Foreskin keratinocyte (primary cell): ENCODE measurements at places on chromosomes 5 and 9. TPM values are rescaled to one million over a fixed set of nuclear protein-coding genes. Genes with fewer than 3 reads are reported as not detected.

The ADAMTS6 gene
- 19.6 and 23.2 TPM in 2 replicates for total RNA-seq

The HINT1 gene
- 355 TPM in 2 replicates for total RNA-seq

GRCh38 chr9:108722396-108722795, 133.4 kb downstream of the ACTL7B start:
- DNase-seq = no peak

The RABGAP1 gene
- total RNA-seq = 29.5 and 31.9 TPM in 2 replicates

The NPR3 gene
- not detected in 2 replicates for total RNA-seq

The STOML2 gene
- total RNA-seq = 145 and 188 TPM in 2 replicates

The WDR36 gene
- 37.1 and 37.8 TPM in 2 replicates for total RNA-seq

The LHX3 gene
- total RNA-seq = not detected in 2 replicates

DNA sequence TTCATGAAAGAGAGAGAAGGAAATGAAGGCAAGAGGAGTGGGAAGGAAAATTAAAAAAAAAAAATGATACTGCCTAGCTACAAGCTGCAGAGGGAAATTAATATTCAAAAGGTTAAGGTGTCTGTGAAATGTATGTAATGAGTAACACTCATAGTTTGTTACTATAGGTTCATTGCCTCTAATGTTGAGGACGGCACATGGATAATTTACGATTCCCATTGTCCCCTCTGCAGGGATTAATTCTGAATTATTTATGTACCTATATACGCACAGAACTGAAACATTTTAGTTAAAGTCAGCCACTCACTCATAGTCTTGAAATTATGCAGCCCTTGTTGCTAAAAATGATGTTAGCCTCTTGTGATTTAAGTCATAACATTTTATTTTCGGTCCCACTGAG, 869.1 kb downstream of the NR2F1-AS1 start:
- no peak for DNase-seq

GRCh38 chr5:116520771-116521170, 53.9 kb downstream of the SEMA6A start:
- DNase-seq = no peak

The GALNT10 gene
- total RNA-seq = 23.5 and 23.8 TPM in 2 replicates

The SH3TC2 gene
- total RNA-seq = 12.3 and 13.5 TPM in 2 replicates
